ENCODE measurements at places on chromosomes 12 and 14. TPM values are rescaled to one million over a fixed set of nuclear protein-coding genes. Genes with fewer than 3 reads are reported as not detected.
A peak's percentile ranks its signal among the peaks of the same experiment; 100 is the strongest.

- H3K27ac ChIP-seq: no peak overlapping the region
- H3K4me1 ChIP-seq: no peaks in the 10 kb centered on the region
- no peaks in the 10 kb centered on the region for H3K27me3 ChIP-seq
- no peak overlapping the region for H3K4me3 ChIP-seq
Measured at GRCh38 chr12:120988234-120988633, 9.9 kb downstream of the HNF1A start.

- no peaks in the 10 kb centered on the region for H3K27me3 ChIP-seq
- no peak overlapping the region for H3K4me3 ChIP-seq
- H3K36me3 ChIP-seq: no peaks in the 10 kb centered on the region
Measured at GRCh38 chr14:39739796-39740195, 307.6 kb upstream of the FBXO33 start.

KRT6A gene
- polyA plus RNA-seq: not detected

WIF1 gene
- 0.24 TPM for polyA plus RNA-seq

CCDC198 gene
- not detected for polyA plus RNA-seq

DNA sequence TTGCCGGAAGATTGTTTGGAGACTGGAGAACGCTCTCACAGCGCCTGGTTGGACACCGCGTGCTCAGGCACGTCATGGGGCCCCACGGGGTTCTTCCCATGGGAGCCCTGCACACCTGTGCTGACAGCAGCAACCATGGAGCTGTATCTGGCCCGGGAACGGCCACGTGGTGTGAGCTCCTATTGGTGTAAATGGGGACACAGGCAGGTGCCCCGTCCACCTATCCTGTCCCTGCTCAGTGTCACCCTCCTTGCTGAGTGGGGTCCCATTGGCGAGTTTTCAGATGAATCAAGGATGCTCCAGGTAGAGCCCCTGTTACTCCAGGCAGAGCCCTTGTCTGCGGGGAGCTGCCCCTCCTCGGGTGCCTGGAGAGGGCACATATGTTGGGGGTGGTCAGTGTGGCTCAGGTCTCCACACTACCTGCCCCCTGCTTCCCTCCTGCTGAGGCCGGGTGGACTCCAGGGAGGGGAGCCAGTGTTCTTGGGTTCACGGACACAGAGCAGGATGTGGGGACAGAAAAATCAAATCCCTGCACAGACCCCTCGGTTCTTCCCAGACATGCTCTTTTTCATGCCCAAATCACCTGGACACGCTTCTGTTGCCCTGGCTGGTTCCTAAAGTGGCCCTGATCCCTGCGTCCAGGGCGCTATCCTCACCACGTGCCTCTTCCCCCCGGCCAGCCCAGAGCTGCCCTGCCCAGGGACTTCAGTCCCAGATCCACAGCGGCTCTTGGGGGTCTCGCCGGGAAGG lies 250.1 kb downstream of the ADGRD1 start:
- no peaks in the 10 kb centered on the region for H3K36me3 ChIP-seq
- H3K4me3 ChIP-seq: no peak overlapping the region
- no peak for DNase-seq

LRIG3 gene
- 1.8 TPM for polyA plus RNA-seq

DNA sequence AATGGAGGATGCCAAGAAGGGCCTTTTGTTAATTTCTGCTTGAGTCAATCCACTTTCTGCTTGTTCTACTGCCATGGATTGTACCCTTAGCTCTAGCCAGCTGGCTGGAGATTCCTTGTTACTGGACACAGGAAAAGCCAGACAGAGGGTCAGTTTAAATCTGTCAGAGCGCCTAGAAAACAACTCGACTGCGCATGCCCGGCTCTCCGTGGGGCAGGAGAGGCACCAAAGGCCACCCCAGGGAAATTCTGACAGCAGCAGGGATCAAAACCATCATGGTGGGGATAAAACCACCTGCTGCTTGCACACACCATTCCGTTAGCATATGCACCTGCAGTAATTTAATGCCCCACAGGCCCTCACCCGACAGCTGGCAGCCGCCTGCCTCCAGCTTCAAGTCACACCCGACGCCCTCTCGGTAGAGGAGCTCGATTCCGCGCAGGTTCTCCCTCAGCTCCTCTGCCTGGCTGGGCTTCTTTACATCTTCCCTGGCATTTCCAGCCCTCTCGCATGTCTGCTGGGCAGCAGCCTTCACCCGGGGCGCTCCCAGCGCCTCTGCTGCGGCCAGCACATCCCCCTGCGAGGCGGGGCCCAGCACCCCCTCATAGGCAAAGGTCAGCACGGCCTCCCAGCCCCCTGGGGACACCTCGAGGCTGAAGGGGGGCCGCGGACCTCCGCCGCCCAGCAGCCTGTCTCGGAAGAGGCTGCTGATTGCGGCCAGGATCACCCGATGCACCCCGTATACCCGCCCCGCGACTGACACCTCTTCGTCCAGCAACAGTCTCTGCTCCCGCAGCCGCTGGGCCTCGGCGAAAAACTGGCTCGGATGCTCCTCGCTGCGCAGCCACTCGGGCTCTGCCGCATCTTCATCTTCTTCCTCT lies 1.0 kb downstream of the KLHL33 start:
- no peaks in the 10 kb centered on the region for H3K27me3 ChIP-seq
- no peaks in the 10 kb centered on the region for H3K4me1 ChIP-seq
- no peak for DNase-seq
- no peaks in the 10 kb centered on the region for H3K36me3 ChIP-seq

DNA sequence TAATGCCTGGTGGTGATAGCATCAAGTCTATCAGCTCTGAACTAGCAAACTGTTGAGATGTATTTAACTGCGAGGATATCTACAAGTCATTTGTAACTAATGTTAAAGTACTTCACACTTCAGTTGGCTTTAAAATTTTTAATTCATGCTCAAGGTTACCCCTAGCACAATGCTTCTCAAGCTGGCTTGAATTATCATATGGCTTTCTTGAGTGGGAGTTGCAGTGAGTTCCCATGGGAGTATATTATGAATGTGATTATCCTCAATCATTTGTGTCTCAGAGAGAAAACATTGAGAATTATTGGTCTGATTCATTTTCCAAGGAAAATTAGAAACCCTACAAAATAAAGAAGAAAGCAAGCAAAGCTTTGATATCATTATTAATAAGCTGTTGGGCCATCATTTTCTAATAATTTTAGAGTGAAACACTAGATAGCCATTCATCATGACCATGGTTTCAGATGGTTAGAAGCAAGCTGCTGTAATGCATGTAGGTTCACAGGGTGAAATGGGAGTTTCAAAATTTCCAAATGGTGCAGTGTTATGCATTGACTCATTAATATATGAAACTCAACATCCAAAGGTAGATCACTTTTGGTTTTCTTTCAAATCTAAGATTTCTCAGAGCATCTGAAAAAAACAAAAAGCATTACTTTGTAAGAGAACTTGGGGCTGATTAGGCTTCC lies 11.8 kb upstream of the KRAS start:
- no peak for DNase-seq
- H3K27me3 ChIP-seq: no peaks in the 10 kb centered on the region
- no peaks in the 10 kb centered on the region for H3K4me1 ChIP-seq

DNA sequence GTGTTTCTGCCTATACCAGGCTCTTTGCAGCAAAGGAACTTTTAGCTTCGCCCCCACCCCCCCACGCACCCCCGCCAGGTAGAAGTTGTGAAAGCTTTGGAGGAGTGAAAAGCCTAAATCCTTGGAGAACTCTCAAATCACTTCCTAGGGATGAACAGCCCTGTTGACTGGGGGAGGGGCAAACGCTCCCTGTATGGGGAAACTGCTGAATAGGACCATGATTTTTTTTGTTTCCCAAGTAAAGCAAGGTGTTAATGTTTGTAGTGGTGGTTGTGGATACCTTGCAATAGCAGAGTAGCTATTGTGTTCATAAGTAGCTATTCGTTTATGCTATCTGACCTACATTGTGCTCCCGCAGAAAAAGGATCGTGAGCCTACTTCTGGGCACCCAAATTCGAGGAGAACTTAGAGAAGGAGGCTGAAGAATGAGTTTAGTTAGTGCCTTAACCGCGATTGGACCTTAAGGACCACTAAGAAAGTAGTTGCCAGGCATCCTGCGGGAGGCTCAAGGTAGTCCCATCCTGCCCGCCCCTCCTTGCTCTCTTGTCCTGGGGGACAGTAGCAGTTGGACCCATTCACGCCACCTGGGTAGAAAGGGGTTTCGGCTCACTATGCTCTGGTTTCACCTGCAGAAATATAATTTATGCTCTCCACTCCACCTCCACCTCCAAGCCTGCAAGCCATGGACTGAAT lies 901 bp upstream of the NFKBIA start:
- peak; percentile 52 for DNase-seq
- H3K36me3 ChIP-seq: peaks cover 33% of the 10 kb centered on the region
- H3K27me3 ChIP-seq: no peaks in the 10 kb centered on the region
- peaks cover 45% of the 10 kb centered on the region for H3K4me1 ChIP-seq

DNA sequence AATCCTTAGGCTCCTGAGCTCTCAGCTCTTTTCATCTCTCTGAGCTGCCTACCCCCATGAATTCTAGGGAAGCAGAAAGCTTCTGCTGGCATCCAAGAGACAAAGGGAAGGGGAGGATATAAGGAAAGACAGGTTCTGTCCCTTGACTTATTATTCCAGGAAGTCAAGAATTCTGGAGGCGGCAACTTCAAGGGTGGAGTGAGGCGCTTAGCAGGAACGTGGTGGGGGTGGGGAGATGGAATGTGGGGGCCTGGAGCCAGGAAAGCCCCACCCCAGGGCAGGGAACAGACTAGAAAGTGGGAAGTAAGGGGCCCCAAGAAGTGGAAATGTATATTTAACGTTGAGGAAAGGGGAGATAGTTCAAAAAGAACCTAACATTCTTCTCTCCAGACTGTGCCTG lies 1.4 kb downstream of the CALCOCO1 start:
- H3K27ac ChIP-seq: no peak overlapping the region
- H3K4me3 ChIP-seq: peak overlapping the region; percentile 56
- DNase-seq: no peak
- peaks cover 5% of the 10 kb centered on the region for H3K4me1 ChIP-seq
- H3K27me3 ChIP-seq: no peaks in the 10 kb centered on the region

DNA sequence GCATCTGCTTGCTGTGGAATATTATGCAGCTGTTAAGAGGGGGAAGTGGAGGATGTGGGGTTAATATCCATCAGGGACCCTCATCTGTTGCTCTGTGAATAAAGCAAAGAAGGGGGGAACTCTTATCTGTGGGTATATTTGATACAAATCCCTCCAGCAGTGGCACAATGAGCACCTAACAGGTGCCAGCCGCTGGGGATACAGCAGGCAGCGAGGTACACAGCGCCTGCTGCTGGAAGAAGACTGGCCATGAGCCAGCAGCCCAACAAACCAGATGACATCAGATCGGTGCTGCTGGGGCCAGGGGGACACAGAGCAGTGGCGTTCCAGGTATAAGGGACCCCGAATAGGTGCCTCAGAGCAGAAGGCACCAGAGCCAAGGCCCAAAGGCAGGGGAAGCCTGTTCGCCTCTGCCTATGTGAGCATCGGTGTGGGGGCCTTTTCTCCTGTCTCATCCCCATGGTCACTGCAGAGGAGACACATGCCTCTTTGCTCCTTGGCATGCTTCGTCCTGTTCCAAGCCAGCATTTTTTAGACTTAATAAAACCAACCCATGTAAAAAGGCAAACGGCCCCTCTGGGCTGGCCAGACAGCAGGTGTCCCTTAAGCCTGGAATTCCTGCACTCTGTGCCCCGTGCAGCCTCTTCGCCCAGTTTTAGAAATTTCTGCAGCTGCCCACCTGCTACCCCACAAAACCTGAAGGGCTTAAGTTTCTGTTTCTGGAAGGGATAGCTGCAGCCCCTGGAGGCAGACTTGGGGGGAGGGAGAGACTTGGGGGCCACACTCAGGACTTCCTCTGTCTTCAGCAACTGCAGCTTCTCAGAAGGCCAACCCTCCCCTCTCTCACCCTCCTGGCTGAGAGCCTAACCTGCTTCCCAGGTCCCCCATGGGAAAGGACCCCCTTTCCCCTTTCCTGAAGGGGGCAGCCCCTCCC lies 1.6 kb upstream of the CKB start:
- DNase-seq: no peak
- peaks cover 39% of the 10 kb centered on the region for H3K4me1 ChIP-seq
- no peaks in the 10 kb centered on the region for H3K36me3 ChIP-seq
- no peak overlapping the region for H3K27ac ChIP-seq

DNA sequence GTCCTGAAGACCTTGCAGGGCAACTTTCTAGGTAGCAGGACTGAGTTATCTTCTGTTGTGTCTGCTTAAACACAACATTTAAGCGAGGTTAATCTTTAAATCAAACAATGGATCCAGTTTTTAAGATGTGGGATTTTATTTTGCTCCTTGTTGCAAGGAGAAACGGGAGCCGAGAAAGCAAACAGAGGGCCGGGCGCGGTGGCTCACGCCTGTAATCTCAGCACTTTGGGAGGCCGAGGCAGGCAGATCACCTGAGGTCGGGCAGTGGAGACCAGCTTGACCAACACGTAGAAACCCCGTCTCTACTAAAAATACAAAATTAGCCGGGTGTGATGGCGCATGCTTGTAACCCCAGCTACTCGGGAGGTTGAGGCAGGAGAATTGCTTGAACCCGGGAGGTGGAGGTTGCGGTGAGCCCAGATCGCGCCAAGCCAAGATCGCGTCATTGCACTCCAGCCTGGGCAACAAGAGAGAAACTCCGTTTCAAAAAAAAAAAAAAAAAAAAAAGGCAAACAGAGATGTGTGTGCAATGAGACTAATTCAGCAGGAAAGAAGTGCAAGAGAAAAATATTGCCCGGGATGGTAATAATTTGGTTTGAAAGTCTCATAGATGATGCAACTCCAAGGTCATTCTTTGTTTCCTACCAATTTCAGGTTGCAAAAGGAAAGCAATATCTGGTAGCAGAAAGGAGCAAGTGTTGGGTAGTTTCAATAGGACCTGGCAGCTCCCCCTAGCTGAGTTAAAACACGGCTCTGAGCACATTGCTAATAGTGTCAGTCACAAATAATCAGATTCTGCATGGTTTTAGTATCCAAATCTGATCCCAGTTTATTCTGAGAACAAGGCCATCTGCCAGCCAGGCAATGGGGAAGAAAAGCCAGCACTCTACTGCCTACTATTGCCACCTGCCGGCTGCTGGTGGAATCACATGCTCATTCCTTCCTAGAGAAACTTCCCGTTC lies 141.4 kb downstream of the PPM1H start:
- H3K4me1 ChIP-seq: peaks cover 6% of the 10 kb centered on the region
- H3K36me3 ChIP-seq: no peaks in the 10 kb centered on the region
- H3K27ac ChIP-seq: no peak overlapping the region
- no peaks in the 10 kb centered on the region for H3K27me3 ChIP-seq

ACVRL1 gene
- polyA plus RNA-seq: 29.4 TPM

GRCh38 chr12:6935371-6936193 lies 7.8 kb downstream of the ATN1 start:
- DNase-seq: peak; percentile 29
- peak overlapping the region; percentile 43 for H3K27ac ChIP-seq
- H3K4me1 ChIP-seq: peaks cover 20% of the 10 kb centered on the region
- no peak overlapping the region for H3K4me3 ChIP-seq

Measured in adrenal gland (tissue), 19 donors.